Left lobe of liver (tissue), 2 donors: ENCODE measurements at places on chromosomes 1 and 21. TPM values are rescaled to one million over a fixed set of nuclear protein-coding genes. Genes with fewer than 3 reads are reported as not detected.
A peak's percentile ranks its signal among the peaks of the same experiment; 100 is the strongest.

- DNase-seq = no peak
Measured at GRCh38 chr1:186915555-186915954, 86.8 kb downstream of the PLA2G4A start.

GRCh38 chr1:180961622-180962021, 48.9 kb downstream of the KIAA1614 start:
- no peak for DNase-seq

- DNase-seq = no peak
Measured at GRCh38 chr1:50208756-50209155, 100.0 kb downstream of the ELAVL4 start.

DNA sequence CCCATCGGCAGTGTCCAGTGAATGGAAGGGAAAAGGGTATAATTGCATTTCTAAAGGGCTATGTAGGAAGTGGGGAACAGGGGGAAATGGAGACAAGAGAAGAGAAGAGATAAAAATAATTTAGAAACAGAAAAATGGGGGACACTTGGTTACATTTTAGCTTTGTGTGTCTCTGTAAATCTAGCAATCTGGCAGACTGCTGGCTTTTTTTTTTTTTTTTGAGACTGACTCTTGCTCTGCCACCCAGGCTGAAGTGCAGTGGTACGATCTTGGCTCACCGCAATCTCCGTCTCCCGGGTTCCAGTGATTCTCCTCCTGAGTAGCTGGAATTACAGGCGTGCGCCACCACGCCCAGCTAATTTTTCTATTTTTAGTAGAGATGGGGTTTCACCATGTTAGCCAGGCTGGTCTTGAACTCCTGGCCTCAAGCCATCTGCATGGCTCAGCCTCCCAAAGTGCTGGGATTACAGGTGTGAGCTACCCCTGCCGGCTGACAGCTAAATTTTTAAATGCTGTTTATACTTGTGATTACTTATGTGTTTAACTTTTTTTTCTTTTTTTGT, 53.4 kb downstream of the AGPAT3 start:
- no peak for DNase-seq

DNA sequence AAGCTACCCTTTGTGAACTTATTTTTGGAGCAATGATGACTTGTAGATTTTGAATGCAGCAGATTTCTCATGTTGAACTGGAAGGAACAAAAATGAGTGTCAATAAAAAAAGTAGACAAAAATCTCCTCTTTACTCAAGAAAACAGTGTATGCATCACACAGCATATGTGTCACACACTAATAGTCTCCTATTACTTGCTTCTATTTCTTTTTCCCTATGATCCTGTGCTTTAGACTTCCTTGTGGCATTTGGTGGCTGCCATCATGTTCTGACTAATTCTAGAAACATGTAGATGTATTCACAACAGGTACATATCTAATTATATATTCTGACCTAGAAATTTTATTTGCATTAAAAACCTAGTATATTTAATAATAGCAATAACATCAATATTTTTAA, 14.3 kb downstream of the RC3H1 start:
- no peak for DNase-seq

GRCh38 chr1:167819849-167820683, 93.9 kb downstream of the ADCY10 start:
- peak; percentile 79 for DNase-seq

- DNase-seq = no peak
Measured at GRCh38 chr1:196558411-196558810, 49.8 kb downstream of the KCNT2 start.

DNA sequence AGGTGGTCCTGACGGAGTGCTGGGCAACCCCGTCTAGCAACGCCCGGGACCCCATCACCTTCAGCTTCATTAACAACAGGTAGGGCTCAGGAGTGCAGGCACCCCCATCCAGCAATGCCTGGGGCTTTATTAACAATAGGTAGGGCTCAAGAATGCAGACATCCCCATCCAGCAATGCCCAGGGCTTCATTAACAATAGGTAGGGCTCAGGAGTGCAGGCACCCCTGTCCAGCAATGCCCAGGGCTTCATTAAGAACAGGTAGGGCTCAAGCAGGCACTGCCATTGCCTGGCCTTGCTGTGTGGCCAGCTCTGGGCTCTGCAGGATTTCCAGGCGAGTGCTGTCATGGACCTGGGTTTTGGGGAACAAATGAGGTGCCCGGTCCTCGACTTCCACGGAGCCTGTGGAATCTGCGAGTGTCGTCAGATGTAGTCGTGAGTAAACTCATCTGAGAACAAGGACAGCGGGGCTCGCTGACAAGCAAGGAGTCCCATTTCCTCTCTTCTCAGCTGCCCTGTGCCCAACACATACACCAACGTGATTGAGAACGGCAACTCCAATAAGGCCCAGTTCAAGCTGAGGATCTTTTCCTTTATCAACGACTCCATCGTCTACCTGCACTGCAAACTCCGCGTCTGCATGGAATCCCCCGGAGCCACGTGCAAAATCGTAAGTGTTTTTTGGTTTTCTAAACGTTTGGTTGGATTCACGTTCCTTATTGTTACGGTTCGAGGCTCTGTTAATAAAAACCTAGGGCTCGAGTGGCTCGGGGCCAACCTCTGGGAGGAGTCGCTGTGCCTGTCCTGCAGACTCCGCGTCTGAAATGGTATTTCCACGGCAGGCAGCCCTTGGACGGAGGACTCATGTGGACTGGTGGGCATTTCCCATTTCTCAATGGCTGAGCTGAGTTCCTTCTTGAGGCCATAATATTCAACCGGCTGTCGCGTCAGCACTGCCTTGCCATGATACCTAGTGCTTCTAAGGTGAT, 56.3 kb downstream of the UMODL1 start:
- DNase-seq = no peak

DNA sequence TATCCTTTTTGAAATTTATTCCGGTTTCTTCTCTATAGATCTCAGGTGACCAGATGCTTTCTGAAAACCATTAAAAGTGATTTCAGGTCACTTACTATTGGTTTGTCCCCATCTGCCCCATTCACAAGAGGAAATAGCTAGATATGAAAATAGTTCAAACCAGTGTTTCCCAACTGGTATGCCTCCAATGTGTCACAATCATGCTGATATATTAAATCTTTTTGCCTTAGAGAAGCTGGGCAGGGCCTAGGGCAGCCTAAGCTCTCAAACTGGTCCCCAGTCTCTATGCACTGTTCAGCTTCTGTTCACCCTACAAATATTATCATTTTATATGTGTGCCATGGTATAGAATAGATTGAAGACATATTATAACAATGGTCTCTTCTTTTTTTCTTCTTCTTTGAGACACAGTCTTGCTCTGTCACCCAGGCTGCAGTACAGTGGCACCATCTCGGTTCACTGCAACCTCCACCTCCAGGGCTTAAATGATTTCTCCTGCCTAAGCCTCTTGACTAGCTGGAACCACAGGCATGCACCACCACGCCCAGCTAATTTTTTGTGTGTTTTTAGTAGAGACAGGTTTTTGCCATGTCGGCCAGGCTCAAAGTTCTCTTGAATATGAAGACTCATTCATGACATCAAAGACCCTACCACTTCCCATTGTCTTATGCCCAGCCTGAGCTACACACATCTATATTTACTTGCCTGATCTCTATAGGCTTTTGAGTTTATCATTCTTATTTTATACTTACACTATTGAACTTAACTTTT, 15.7 kb downstream of the PTPN22 start:
- DNase-seq = no peak

- DNase-seq = no peak
Measured at GRCh38 chr1:107394301-107394700, 253.5 kb downstream of the NTNG1 start.

DNA sequence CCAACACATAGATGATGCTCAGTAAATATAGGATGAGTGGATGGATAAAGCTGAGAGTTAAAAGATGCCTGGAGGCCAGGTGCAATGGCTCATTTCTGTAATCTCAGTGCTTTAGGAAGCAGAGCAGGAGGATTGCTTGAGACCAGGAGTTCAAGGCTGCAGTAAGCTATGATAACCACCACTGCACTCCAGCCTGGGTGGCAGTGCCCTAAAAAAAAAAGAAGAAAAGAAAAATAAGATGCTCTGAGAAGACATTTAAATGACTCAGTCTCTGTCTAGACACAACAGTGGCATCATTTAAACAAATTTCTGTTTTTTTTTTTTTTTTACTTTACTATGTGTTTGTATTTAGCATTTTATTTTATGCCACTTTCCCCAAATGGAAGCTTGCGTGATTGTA, 25.3 kb upstream of the IL19 start:
- DNase-seq = no peak

DNA sequence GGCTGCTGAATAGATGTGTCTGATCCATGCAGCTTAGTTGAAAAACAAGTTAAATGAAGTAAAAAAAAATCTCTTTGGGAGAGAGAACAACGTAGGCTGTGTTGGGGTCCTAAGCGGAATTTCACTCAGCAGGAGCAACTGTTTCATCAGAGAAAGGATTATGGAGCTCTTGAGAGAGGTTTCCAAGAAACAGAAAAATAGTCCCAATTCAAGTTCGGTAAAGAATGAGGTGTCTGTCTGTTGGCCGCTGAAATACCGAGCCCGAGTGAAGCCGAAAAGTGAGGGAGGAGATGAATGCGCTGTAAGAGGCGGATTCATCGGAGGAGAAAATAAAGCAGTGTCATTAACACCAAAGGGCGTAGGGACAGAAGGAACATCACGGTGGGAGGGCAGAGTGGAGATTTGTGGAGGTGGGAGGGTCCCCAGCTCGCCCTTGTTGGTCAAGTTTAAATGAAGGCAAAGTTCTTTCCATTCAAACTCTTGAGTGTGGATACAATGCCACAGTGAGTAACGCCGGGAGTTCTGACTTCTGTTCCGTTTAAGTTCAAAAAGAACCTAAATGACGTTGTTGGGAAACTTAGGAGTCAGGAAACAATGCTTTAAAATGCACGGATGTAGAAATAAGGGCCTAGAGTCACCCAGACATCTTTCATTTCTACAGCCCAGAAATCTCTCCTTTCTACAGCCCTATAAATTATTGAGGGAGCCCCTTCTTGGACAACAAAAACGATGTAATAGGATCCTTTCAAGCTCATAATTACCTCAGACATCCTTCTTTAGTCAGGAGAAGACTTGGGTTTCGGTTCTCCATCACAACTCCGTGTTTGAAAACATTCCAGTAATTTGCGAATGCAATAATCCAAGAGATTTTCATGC, 15.6 kb upstream of the SLC45A1 start:
- no peak for DNase-seq

DNA sequence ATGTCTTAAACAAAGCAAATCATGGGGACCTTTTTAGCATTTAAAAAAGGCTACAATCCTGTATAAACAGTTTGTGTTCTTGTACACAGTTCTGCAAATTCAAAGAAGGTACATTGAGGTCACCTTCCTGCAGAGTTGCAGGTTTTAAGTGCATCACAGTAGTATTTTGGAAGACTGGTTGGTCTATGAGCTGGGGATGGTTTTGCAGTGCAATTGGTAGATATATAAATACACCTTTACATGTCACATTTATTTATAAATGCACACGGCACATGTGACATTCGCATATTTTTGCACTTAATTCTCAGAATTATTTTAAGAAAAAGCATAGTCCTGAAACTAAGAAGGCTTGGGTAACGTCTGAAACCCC, 599 bp upstream of the ITPKB start:
- no peak for DNase-seq

- DNase-seq = no peak
Measured at GRCh38 chr21:44865561-44866280, 7.8 kb downstream of the PTTG1IP start.

GRCh38 chr1:66527686-66528085, 6.3 kb upstream of the SGIP1 start:
- no peak for DNase-seq

GRCh38 chr1:198320759-198321158, 164.0 kb downstream of the NEK7 start:
- no peak for DNase-seq

DNA sequence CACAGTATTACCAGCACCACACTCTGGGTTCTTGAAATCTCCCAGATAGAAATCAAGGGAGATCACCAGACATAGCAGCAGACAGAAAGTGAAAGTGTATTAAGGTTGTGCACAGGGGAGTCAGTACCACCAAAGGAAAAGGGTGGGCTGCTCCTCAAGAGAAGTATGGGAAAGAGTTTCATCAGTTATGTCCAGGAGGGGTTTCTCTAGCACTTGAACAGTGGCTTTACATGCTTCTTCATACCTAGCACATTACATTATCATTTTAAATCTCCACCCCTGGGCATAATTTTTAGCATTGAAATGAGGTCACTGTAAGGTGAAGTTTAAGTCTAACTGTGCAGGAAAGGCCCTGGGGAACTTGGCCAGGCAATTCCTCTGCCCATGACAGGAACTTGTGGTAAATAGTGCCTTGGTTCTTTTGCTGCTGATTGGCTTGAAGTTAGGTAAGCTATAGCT, 601.0 kb downstream of the NUF2 start:
- DNase-seq = no peak

DNA sequence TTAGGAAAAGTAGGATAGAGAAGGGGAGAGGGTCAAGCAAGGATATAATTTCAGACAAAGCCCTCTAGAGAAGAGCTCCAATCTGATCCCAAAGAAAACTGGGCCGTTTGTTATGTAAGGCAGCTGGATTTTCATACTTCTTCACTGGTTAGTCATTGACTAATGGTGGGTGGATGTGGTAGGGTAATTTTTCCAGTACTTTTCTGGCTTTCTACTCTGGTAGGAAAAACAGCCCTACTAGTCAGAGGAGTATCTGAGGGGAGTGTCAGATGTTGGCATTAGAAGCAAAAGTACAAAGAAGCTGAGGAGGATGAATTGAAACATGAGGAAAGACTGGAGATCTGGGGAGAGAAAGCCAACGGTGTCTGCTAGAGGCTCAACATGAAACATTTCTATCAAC, 145.3 kb downstream of the TNFSF18 start:
- no peak for DNase-seq

DNA sequence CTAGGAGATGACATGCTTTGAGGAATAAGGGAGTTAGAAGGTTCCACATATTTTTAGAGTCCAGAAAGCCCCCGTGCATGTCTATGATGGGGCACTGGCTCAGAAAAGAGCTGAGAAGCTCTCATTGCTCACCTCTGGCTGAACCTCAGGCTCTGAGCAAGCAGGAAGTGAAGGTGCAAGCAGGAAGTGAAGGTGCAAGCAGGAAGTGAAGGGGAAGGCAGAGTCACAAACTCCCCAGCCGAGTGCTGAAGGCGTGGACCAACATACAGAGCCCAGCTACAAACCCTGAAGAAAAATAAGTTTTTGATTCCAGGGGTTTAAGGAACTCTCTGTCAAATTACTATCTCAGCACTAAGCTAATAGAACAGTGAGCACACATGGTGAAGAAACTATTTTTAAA, 7.0 kb downstream of the KRTAP10-8 start:
- no peak for DNase-seq

- DNase-seq = no peak
Measured at GRCh38 chr1:85334962-85335361, 58.5 kb upstream of the BCL10 start.

GRCh38 chr1:57532299-57532698, 108.4 kb upstream of the DAB1 start:
- no peak for DNase-seq

- no peak for DNase-seq
Measured at GRCh38 chr1:145990249-145990855, 6.0 kb downstream of the TXNIP start.

The S100A2 gene
- 0.55 TPM for total RNA-seq

The MPL gene
- 0.15 TPM for total RNA-seq

The NHLH1 gene
- 0.10 TPM for total RNA-seq

The CA14 gene
- total RNA-seq = 5.6 TPM

The CCDC190 gene
- total RNA-seq = not detected

The AMY2A gene
- 0.60 TPM for total RNA-seq
